ENCODE measurements at places on chromosomes 13 and 19. TPM values are rescaled to one million over a fixed set of nuclear protein-coding genes. Genes with fewer than 3 reads are reported as not detected.

The LRG1 gene
- 0.13 TPM for total RNA-seq

The MCEMP1 gene
- not detected for total RNA-seq

The RNF225 gene
- total RNA-seq: not detected

The EHD2 gene
- total RNA-seq: 97.5 TPM

The COL5A3 gene
- total RNA-seq: not detected

The SPATA13 gene
- total RNA-seq: 5.7 TPM

The RNF17 gene
- total RNA-seq: not detected

The MIR17HG gene
- total RNA-seq: 9.4 TPM

The UBAC2 gene
- total RNA-seq: 33.8 TPM

The DPP9 gene
- total RNA-seq: 24.5 TPM

The SHFL gene
- 22.9 TPM for total RNA-seq

The LILRB4 gene
- total RNA-seq: not detected

The IGSF23 gene
- 0.25 TPM for total RNA-seq

The UHRF1 gene
- 139 TPM for total RNA-seq

The CBY2 gene
- not detected for total RNA-seq

The HOMER3 gene
- total RNA-seq: 181 TPM

The SERPINE3 gene
- not detected for total RNA-seq

The CATSPERD gene
- total RNA-seq: not detected

The C1QTNF9B gene
- total RNA-seq: not detected

The CYSLTR2 gene
- 0.11 TPM for total RNA-seq

The KLK2 gene
- total RNA-seq: not detected

The NBEA gene
- total RNA-seq: 3.6 TPM

The TLE6 gene
- total RNA-seq: 1.9 TPM

The CCDC122 gene
- 4.2 TPM for total RNA-seq

The PRR12 gene
- total RNA-seq: 2.0 TPM

The PPP1R37 gene
- 25.4 TPM for total RNA-seq

The ADGRE3 gene
- total RNA-seq: not detected

The C3 gene
- 0.28 TPM for total RNA-seq

The SLC25A41 gene
- total RNA-seq: 0.07 TPM

The POU4F1 gene
- 2.6 TPM for total RNA-seq

The TGFB1 gene
- total RNA-seq: 18.2 TPM

The ZNF667 gene
- total RNA-seq: 3.6 TPM

The GNG7 gene
- total RNA-seq: 0.20 TPM

The CALR3 gene
- total RNA-seq: not detected

The FGF14 gene
- total RNA-seq: not detected

The ZNF587 gene
- 20.7 TPM for total RNA-seq

The ZNF844 gene
- total RNA-seq: 2.8 TPM

The MAMSTR gene
- 0.20 TPM for total RNA-seq

The ASF1B gene
- total RNA-seq: 21.5 TPM

The SPRED3 gene
- 3.6 TPM for total RNA-seq

The MBD3 gene
- total RNA-seq: 124 TPM
